ENCODE measurements at places on chromosomes 1 and 21. TPM values are rescaled to one million over a fixed set of nuclear protein-coding genes. Genes with fewer than 3 reads are reported as not detected.

- no peaks in the 10 kb centered on the region for H3K27me3 ChIP-seq
- DNase-seq = no peak
- H3K36me3 ChIP-seq = no peaks in the 10 kb centered on the region
Measured at GRCh38 chr21:19969156-19969555, 1029.1 kb upstream of the NCAM2 start.

DNA sequence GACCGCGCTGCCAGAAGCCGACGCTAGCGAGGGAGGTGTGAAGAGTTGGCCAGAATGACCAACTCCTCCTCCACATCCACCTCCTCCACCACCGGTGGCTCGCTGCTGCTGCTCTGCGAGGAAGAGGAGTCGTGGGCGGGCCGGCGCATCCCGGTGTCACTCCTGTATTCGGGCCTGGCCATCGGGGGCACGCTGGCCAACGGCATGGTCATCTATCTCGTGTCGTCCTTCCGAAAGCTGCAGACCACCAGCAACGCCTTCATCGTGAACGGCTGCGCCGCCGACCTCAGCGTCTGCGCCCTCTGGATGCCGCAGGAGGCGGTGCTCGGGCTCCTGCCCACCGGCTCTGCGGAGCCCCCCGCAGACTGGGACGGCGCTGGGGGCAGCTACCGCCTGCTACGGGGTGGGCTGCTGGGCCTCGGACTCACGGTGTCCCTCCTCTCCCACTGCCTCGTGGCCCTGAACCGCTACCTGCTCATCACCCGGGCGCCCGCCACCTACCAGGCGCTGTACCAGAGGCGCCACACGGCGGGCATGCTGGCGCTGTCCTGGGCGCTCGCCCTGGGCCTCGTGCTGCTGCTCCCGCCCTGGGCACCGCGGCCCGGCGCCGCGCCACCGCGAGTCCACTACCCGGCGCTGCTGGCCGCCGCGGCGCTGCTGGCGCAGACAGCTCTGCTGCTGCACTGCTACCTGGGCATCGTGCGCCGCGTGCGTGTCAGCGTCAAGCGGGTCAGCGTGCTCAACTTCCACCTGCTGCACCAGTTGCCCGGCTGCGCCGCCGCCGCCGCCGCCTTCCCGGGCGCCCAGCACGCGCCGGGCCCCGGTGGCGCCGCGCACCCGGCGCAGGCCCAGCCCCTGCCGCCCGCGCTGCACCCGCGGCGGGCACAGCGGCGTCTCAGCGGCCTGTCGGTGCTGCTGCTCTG lies 1.2 kb downstream of the GPR88 start:
- H3K27ac ChIP-seq = no peak overlapping the region
- peak overlapping the region; percentile 9 for H3K4me3 ChIP-seq
- peaks cover 78% of the 10 kb centered on the region for H3K27me3 ChIP-seq
- DNase-seq = no peak

DNA sequence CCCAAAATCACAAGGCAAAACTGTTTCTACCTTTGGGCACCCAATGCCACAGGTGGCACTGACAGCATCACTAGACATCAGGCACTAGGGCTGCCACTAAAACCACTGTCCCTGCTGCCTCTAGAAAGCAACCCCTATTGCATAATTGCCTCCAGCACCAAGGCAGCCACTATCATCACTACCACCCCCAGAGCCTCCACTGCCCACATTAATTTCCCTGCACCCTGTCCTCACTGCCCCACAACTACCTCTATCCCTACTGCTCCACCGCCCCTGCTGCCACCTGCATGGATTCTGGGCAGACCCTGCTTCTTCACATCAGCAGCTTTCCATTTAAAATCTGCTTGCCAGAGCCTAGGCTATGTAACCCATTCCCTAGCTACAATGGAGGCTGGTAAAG lies 68.6 kb upstream of the CACHD1 start:
- no peaks in the 10 kb centered on the region for H3K36me3 ChIP-seq
- no peak overlapping the region for H3K27ac ChIP-seq
- DNase-seq = no peak
- no peak overlapping the region for H3K4me3 ChIP-seq
- H3K4me1 ChIP-seq = no peaks in the 10 kb centered on the region

The TCHHL1 gene
- total RNA-seq = not detected

GRCh38 chr1:200767321-200767720 lies 28.6 kb downstream of the CAMSAP2 start:
- H3K27ac ChIP-seq = no peak overlapping the region
- H3K27me3 ChIP-seq = peaks cover 14% of the 10 kb centered on the region
- no peak for DNase-seq
- no peaks in the 10 kb centered on the region for H3K36me3 ChIP-seq

Data from activated T-helper 2 cell treated with anti-CD3 and anti-CD28 coated beads, Interferon-gamma antibody, Interleukin-2, Interleukin-4, amounts not matched to agents 10 μg/mL and 5 μg/mL and 100 μg/mL, durations not matched to agents 14 hours and 24 hours and 36 hours (primary cell).